Chondrocyte (in vitro differentiated cells): ENCODE measurements at places on chromosomes 13 and 19. TPM values are rescaled to one million over a fixed set of nuclear protein-coding genes. Genes with fewer than 3 reads are reported as not detected.

The PCDH20 gene
- 0.10 to 0.19 TPM (median 0.15 TPM) in 3 replicates for total RNA-seq

The KANK3 gene
- total RNA-seq, result 0.56 to 1.2 TPM (median 1.2 TPM) in 3 replicates

The CLIP3 gene
- 51.2 to 59.0 TPM (median 53.8 TPM) in 3 replicates for total RNA-seq

The MCEMP1 gene
- total RNA-seq, result not detected in 3 replicates

The PSG2 gene
- 0.44 TPM in 1 of 3 replicates, not detected in the others for total RNA-seq

The ZSCAN4 gene
- total RNA-seq, result not detected in 3 replicates

The NOSIP gene
- total RNA-seq, result 41.0 to 47.0 TPM (median 46.5 TPM) in 3 replicates

The CGB7 gene
- 0.52 to 0.85 TPM in 2 of 3 replicates, not detected in the other for total RNA-seq
